Stimulated activated CD4-positive, alpha-beta T cell treated with anti-CD3 and anti-CD28 coated beads, Interleukin-1b, Interleukin-23, amount 100 ng/mL, for 1 hour (primary cell): ENCODE measurements at places on chromosomes 1 and 21.

DNA sequence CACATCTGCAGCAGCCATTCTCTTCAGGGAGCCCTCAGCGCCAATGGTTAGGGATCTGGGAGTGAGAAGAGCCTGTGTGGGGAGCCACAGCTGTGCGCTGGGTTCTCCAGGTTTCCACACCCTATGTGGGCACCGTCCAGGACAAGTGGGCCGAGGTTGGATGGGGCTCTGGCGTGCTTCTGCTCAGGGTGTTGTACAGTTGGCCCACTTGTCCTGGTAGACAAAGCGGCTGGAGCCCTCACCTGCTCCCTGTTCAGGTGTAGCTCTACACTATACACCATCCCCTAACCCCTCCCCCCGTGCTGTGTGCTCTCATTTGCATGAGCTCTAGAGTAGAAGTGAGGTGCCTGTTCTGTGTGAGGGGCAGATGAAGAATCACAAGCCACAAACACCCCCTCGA lies 12.2 kb downstream of the SH3BP5L start:
- DNase-seq: no peak

GRCh38 chr1:159854693-159855192 lies 7.7 kb downstream of the VSIG8 start:
- peak; percentile 45 for DNase-seq

GRCh38 chr1:209249280-209249670 lies 334.2 kb upstream of the CAMK1G start:
- DNase-seq: no peak

- DNase-seq: no peak
These were observed 144.3 kb upstream of the KCNE2 start for GRCh38 chr21:34219334-34220060.

- DNase-seq: no peak
These were observed 14.3 kb downstream of the TRIM11 start for GRCh38 chr1:228392111-228392936.

DNA sequence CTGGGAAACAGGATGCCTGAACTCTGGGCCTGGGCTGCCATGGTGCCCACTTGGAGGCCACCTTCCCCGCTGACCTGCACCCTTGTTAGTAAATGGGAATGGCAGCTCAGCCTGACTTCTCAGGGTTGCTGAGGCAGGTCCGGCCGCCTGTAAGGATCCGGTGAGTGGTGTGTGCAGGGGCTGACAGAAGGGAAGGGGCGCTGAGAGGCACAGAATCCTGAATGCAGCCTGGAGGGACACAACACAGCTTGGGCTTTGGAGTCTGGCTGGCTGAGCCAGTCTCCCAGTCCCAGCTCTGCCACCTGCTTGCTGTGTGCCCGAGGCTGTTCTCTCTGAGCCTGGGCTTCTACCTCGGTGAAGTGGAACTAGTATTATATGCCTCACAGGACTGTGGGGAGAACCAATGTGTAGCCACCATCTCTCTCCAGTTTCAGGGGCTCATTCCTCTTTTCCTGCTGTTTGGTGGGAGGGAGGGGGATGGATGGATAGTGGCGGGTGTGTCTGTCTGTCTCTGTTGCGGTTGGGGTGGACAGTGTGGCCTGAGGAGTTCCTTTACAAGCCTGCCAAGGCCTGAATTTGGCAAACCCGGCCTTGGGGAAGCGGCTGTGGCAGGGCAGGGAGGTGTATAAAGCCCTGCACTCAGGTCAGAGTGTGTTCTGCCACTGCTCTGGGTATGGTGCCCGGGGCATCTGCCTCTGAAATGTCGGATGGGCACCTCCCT lies 18.0 kb downstream of the ADORA1 start:
- no peak for DNase-seq
